ENCODE measurements at places on chromosomes 3 and 15.

- no peak for DNase-seq
Measured at GRCh38 chr3:190690246-190690645, 172.2 kb downstream of the GMNC start.

GRCh38 chr15:64163659-64164362, 989 bp upstream of the PPIB start:
- peak; percentile 80 for DNase-seq

DNA sequence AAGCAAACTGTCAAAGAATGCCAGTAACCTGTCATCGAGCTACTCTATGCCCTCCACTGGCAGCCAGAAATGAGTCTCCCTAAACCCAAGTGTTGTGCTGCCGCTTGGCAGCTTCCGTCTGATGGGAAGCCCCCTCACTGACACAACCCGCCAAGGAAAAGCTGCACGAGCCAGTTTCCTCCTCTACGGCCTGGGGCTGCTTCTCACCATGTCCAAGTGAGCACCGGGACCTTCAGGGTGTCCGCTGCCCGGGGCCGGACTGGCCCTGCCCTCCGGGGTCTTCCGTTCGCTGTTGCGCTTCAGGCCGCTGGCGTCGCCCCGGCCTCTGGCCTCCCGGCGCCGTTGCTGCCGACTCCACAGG, 490 bp downstream of the TOMM70 start:
- DNase-seq, result peak; percentile 69

DNA sequence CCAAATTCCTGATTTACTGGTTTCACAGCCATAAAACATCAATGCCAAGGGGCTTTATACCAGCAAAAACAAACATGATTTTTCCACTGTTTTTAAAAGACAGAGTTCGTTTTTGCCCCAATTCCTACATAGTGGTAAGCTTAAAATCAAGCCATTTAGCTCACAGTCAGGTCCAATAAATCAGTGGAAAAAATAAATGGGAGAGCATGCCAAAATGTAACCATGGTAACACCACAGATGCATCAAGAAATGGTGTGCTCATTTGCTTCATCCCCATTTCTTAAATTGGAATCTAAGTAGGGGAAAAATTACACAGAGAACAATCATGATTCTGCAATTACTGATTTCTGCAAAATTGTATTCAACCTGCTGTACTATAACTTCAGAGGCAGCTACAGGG, 418.8 kb downstream of the MAGI1 start:
- no peak for DNase-seq

DNA sequence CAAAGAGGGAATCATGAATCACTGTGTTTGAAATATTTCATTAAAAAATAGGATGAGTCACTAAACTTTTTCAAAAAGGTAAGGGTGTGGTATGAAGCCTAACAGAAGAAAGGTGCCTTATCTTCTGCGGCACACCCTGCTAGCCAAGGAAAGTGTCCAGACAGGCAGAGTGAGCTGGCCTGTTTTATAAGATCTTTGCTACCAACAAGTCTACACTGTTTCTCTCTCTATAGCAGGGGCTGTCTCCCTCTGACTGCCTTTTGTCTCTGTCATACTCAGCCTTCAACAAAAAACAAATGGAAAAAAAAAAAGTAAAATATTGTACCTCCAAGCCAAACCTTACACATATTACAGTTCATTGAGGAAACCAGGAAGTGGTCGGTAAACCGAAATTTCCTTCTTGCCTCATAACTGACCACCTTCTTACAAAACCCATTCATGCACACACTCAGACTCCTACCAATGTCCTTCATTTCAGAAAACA, 9.1 kb downstream of the ZDHHC3 start:
- peak; percentile 75 for DNase-seq

DNA sequence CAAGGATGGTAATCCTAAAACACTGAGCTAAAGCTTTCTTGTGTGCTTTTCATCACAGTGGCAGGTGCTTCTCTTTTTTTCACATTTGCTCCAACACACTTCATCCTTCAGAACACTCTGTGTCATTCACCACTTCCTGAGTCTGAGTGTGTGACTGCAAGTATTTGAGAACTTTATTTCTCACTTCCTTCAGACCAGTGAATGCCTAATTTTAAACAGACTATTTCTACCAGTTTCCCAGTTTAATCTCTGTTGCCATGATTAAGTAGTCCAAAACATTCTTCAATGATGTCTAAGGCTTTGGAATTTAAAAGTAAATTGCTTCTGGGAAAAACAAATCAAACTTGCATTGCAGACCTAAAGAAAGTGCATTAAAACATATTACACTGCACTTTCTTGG, 541.2 kb downstream of the RBMS3 start:
- no peak for DNase-seq

- no peak for DNase-seq
Measured at GRCh38 chr3:122257644-122258364, 67.2 kb upstream of the CSTA start.

DNA sequence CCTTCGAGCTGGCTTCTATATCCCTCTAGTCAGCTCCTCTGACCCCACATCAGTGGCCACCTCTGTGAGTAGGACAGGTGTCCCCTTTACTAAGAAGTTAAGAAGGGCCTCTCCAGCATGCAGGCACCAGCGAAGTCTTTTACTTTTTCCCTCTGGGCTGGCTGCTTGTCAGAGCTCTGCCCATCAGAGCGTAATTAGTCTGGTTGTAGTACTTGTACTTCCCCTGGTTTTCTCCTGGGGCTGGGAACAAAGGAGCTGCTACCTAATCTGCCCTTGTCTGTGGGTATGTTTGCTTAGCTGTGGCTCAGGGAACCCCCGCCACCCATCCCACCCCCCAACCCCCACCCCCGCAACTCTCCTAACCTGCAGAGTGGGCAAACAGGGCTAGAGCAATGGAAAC, 27.4 kb upstream of the ALPK3 start:
- DNase-seq, result no peak

DNA sequence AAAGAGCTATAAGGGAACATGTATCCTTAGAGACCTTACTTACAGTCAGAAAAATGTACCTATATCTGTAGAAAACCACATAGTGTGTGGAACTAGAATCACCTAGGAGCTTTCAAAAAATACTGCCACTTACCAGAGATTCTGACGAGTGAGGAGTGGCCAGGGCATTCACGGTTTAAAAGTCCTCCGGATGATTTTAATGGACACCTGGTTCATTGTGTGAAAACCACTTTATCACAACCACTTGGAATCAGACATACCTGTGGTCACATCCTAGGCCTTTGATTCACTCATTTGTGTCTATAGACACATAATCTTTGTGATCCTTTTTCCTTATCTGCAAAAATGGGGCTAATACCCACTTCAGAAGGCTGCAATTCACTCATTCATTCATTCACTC, 159.8 kb downstream of the MBNL1 start:
- no peak for DNase-seq

GRCh38 chr15:69797615-69798014, 300.1 kb downstream of the TLE3 start:
- DNase-seq, result no peak

DNA sequence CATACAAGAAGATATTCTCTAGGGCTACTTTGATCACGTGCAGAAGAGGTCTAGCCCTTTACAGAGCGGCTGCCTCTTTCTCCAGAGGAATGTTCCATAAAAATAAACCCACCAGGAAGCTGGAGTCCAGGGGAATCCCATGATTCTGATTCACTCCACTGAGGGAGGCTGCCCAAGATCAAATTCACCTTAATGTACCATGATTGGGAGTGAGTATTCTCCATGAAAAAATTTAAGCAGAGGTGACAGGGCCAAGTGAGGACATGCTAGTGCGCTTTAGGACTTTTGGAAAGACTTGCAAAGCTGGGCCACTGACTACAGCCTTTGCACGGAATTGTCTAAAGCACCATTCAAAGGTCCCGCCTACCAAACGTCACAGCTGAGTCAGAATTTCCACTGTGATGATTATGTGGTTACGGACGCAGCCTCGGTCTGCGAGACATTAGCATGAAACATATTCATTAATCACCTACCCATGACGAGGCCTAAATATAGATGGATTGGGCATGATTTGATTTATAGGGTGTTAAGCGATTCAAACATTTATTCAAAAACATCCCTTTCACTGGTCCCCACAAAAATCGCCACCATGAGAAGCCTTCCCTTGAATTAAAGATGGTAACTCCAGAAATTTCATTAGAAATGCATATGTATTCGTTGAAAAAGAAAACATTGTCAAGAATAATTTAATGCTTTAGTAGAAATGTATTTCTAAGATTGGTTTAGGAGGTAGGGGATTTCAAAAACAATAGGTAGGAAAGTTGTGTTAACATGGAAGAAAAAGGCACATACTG, 152.6 kb downstream of the GREM1 start:
- no peak for DNase-seq

- DNase-seq, result no peak
Measured at GRCh38 chr15:26065723-26066122, 202.6 kb upstream of the ATP10A start.

DNA sequence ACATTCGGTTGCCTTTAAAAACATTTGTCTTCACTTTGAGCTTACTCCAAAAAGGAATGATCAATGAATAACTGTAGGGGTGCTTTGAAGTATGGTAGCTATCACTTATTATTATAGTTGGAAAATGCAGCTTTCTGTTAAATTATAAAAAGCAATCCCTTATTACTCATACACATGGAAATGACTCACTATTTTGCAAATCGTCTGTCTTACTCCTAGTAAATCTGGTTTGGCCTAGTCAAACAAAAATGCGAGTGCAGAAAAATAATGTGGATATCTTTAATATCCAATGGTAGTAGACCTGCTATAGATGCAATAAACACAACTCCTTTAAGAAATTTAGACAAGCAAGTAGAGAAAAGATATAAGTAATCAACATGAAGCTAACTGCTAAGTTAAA, 112.5 kb downstream of the ZIC1 start:
- no peak for DNase-seq

- no peak for DNase-seq
Measured at GRCh38 chr3:194034346-194035336, 101.3 kb upstream of the HES1 start.

DNA sequence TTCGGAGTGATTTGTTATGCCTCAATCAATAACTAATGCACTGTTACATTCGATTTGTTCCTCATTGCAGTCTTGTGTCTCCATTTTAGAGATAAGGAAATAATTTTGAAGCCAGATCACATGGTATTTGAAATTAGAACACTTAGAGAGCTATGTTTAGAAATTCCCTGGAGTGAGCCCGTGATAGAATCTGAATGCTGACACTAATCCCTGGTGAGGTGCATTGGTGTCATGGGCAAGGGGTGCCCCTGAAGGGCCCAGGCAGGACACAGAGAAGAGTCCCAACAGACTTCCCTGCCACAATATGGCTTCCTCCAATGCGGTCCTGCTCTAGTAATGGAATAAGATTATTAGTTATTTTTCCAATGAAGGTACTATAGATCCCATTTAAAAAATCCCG, 223.0 kb downstream of the NR2F2 start:
- no peak for DNase-seq
